ENCODE measurements at places on chromosomes 1 and 21.

GRCh38 chr1:117820096-117820495 is 109.3 kb downstream of the GDAP2 start:
- no peak for DNase-seq

- DNase-seq, result no peak
Observed at GRCh38 chr1:181448461-181448860, 34.9 kb upstream of the CACNA1E start.

- DNase-seq, result no peak
Observed at GRCh38 chr1:64357422-64357821, 112.5 kb upstream of the CACHD1 start.

GRCh38 chr1:15983275-15983674 is 7.4 kb upstream of the ZBTB17 start:
- no peak for DNase-seq

GRCh38 chr1:169138866-169139670 is 32.6 kb downstream of the ATP1B1 start:
- DNase-seq, result no peak

DNA sequence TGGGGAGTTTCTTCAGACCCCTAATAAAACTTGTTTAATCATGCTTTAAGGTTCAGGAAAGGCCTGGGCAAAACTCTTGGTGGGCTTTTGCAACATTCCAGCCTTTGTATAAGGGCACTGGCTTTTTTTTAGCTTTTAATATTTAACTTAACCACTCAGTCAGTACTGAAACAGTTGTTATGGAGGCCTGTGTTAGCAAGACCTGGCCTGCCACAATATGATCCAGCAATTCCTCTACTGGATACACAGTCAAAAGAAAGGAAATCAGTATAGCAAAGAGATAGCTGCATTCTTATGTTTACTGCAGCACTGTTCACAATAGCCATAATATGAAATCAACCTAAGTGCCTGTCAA is 75.1 kb upstream of the COG2 start:
- no peak for DNase-seq

DNA sequence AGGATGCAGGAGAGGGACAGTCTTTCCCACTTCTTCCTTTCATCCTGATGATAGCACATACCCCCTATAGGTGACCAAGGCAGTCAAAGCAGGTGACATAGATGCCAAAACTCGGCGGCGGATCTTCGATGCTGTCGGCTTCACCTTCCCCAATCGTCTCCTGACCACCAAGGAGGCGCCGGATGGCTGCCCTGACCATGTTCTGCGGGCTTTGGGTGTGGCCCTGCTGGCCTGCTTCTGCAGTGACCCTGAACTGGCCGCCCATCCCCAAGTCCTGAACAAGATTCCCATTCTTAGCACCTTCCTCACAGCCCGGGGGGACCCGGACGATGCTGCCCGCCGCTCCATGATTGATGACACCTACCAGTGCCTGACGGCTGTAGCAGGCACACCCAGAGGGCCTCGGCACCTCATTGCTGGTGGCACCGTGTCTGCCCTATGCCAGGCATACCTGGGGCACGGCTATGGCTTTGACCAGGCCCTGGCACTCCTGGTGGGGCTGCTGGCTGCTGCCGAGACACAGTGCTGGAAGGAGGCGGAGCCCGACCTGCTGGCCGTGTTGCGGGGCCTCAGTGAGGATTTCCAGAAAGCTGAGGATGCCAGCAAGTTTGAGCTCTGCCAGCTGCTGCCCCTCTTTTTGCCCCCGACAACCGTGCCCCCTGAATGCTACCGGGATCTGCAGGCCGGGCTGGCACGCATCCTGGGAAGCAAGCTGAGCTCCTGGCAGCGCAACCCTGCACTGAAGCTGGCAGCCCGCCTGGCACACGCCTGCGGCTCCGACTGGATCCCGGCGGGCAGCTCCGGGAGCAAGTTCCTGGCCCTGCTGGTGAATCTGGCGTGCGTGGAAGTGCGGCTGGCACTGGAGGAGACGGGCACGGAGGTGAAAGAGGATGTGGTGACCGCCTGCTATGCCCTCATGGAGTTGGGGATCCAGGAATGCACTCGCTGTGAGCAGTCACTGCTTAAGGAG is 2.9 kb downstream of the NCDN start:
- no peak for DNase-seq

- no peak for DNase-seq
Observed at GRCh38 chr1:225517697-225518096, 89.9 kb upstream of the LBR start.
